Activated T-helper 1 cell treated with Interleukin-2 at 50 U/mL for 16 hours (primary cell): ENCODE measurements at places on chromosomes 4 and X.

GRCh38 chr4:175499735-175500352, 312.2 kb downstream of the GPM6A start:
- DNase-seq: no peak

DNA sequence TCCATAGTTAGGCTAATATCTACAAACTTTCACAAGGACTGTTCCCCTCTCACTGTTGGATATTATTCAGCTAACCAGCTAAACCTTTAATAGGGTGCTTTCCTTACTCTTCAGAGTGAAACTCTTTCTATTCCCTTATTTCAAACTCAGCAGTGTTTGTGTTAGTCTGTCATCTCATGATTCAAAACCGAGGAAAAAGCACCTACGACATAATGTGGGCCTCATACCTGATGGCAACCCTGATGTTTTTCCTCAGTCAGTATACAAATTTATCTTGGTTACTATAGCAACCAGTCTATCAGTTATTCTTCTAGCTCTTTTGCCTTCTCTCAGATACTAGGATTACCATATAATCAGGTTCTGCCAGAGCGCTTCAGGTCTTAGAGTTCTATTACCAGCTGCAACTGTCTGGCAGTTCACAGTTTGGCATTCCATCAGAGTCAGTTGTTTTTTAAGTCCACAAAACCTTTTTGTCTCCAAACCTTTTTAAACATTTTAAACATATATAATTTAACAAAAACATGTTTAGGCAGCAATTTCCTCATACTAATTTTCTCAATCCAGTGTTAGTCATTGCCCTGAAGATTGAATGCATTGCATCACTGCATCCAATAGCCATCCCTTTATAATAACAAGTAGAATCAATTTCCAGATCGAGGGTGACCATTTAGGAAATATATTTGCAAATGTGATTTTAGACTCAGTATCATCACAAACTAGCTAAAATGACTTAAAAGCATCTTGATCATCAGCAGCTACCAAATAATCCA, 7.4 kb downstream of the WDR44 start:
- no peak for DNase-seq

- no peak for DNase-seq
Measured at GRCh38 chrX:147736045-147736444, 175.7 kb upstream of the FMR1 start.

DNA sequence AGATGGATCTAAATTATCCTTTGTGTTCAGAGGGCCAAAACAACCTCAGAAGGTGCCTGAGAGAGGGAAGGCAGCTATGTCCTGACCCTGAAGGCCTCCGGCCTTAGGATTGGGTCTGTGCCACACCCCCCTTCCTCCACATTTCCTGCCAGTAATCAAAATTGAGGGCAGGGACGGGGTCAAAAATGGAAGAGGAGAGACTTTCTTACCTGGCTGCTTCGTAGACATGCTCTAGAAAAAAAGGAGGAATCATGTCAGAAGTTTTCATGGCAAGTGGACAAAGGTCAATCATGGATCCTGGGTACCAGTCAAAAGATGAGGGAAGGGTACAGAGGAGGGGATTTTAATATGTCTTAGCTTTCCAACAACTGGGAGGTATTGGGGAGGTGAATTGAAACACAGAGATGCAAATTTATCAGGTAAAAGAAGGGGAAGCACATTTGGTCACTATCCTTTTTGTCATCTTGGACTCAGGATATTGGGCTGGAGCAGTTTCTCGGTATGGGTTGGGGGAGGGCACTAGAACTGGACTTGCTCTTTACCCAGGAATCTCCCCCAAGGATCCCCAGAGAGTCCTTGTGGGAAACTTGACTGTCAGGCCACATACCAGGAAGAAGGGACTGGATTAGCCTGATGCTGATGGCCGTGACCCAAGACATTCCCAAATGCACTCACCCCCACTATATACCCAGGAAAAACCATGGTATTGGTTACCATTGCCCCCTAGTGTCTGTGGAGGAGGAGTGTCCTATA, 17.1 kb downstream of the VSIG4 start:
- no peak for DNase-seq

DNA sequence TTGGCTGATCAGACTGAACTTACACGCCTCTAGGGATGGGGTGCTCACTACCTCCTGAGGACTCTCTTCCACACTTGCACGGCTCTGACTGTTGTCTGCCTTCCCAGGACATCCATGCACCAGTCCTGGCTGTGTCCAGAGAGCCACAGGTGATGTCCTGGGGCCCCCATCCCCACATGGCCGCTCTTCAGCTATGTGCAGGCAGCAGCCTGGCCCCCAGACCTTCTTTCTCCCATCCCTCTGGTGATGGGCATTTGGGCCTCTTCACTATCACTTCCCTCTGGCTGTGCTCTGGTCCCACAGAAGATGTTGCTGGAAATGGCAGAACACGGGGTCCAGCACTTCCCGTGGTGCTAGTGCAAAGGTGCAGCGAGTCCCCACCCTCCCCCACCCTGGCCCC, 40.9 kb upstream of the HMX1 start:
- DNase-seq: no peak

DNA sequence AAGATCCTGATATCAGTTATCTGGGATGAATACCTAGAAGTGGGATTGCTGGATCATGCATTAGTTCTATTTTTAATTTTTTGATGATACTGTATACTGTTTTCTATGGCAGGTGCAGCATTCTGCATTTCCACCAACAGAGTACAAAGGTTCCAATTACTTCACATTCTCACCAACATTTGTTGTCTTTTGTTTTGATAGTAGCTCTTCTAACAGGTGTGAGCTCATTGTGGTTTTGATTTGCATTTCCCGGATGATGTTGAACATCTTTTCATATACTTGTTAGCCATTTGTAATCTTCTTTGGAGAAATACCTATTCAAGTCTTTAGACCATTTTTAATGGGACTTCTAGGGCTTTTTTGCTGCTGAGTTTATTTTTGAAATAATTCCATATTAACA, 139.2 kb upstream of the AMOT start:
- no peak for DNase-seq

GRCh38 chr4:147840838-147841738, 109.2 kb downstream of the ARHGAP10 start:
- DNase-seq: no peak

GRCh38 chr4:83356899-83357661, 22.4 kb upstream of the HPSE start:
- no peak for DNase-seq

DNA sequence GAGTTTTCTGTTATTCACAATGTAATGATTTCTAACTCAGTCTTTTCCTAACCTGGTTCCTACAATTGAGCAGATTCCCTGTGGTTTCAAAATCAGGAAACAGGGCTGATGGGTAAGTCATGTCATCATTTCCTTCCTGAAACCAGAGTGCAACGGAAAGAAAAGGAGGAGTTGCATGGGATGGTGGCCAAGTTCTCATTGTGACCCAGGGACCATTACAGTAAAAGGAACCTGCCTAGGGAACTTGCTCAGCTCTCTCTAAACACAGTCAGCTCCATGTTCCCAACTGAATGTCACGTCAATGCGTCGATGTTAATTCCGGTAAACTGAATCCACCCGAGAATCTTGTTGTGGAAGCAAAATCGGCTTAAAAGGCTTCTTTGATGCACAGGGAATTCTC, 51.2 kb downstream of the LGI2 start:
- no peak for DNase-seq

GRCh38 chr4:30753316-30753715, 33.1 kb downstream of the PCDH7 start:
- DNase-seq: no peak

DNA sequence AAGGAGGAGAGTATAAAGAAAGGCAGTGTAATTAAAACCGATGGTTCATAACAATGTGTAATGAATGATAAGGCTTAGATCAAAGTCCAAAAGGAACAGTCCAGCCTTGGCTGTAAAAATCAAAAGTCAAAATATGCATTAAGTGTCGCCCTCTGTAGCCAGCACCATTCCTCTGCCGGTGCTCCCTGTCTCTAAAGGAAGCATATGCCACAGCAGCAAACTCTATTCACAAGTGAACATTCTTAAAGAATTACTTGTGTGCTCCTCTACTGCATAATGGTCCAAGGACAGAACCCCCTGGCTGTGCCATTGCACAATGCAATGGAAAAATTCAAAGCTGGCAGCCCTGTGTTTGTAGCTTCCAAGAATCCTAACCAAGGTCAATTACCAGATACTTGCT, 16.3 kb upstream of the MBNL3 start:
- no peak for DNase-seq

DNA sequence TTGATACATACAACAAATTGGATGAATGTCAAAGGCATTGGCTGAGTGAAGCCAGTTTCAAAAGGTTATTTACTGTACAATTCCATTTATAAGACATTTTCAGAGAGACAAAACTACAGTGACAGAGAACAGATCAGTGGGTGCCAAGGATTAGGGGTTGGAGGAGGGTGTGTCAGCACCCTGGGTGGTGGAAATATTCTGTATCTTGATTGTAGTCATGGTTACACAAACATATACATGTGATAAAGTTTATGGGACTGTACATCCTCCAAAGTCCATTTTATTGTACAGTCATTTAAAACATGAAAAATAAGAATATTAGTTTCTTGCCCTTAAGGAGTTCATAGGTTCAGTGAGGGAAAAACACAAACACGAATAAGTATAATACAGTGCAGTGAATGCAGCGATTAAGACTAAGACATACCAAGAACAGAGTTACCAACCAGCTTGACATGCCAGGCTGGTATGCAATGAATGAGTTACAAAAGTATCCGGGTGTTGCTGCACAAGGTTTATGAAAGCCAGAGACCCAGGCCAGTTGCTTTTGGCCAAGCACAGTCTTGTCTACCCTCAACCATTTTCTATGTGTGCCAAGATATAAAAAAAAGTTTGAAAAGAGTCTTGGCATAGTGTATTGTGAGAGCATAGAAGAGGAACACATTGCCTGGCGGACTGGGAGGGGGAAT, 123.6 kb downstream of the MSL3 start:
- no peak for DNase-seq

- no peak for DNase-seq
Measured at GRCh38 chr4:100367451-100367850, 150.4 kb downstream of the EMCN start.

GRCh38 chrX:11952176-11952720, 186.0 kb upstream of the FRMPD4 start:
- no peak for DNase-seq

DNA sequence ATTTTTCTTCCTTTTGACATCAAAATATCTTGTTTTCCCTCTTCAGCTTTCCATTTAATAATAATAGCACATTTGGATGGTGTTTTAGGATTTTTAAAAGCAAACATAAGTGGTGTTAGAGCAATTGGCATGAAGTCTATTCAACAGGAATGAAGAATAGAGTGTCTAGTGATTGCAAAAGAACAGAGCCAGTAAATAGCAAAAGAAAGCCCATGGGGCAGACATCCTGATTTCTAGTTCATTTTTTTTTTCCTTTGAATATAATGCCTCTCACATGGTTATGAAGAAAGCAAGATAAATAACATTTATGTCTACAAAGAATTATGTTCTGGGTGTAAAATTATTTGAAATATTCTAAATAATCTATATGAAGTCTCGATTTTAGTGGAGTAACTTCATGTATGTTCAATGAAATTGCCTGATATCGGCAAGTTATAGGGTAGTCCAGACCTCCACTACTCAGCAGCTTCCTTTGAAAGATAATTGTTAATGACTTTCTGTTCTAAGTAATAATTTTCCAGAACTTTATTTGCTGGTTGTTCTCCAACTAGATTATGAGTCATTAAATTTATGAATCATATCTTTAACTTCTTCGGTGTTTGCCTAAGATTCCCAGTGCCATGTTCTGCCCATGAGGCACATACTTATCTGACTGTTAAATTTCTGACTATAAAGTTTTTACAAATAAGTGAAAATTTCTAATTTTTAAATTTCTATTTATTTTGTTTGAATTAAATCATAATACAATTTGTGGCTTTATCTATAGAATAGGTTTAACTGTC, 587.9 kb downstream of the TLL1 start:
- no peak for DNase-seq

GRCh38 chr4:1177274-1178141, 5.1 kb upstream of the SPON2 start:
- no peak for DNase-seq

GRCh38 chr4:7226439-7226838, 34.1 kb downstream of the SORCS2 start:
- DNase-seq: no peak

DNA sequence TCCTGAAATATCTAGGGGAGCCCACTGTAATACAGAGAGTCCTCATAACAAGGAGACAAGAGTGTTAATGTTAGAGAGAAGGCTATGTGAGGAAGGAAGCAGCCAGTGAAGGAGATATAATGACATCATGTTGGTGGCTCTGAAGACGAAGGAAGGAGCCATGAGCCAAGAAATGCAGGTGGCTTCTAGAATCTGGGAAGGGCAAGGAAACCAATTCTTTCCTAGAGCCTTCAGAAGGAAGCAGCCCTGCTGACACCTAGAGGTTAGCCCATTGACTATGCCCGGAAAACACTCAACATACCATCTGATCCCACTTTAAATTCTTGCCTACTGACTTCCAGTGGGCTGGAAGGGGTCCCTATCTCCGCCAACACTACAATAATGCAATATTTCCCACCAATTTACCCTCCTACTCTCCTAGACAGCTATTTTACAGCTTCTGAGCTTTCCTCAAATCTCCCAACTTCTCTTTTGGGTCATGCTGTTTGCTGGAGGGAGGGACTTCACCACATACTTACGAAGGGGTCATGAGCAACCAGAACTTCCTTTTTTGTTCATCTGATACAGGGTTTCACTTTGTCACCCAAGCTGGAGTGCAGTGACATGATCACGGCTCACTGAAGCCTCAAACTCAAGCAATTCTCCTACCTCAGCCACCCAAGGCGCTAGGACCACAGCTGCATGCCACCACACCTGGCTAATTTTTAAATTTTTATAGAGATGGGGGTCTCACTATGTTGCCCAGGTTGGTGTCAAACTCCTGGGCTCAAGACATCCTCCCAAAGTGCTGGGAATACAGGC, 25.2 kb upstream of the G3BP2 start:
- DNase-seq: no peak

GRCh38 chr4:43332052-43332425, 439.5 kb downstream of the GRXCR1 start:
- no peak for DNase-seq

DNA sequence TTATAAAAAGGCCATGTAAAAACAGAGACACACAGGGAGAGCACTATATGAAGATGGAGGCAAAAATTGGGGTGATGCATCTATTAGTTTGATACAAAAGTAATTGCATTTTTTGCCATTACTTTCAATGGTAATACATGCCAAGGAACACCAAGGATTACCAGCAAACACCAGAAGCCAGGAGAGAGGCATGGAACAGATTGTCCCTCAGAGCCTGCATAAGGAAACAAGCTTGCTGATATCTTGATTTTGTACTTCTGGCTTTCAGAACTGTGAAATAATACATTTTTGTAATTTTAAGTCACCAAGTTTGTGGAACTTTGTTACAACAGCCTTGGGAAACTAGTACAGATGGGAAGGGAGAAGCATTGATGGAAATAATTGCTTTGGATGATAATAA, 45.6 kb upstream of the BOD1L1 start:
- DNase-seq: no peak

- no peak for DNase-seq
Measured at GRCh38 chr4:181146051-181146450, 1097.2 kb upstream of the TENM3 start.

GRCh38 chr4:121656269-121656641, 40.5 kb downstream of the ANXA5 start:
- DNase-seq: no peak

- DNase-seq: no peak
Measured at GRCh38 chr4:114384629-114385028, 214.0 kb upstream of the UGT8 start.
